Epithelial cell of esophagus (primary cell): ENCODE measurements at places on chromosomes 7 and 10.

DNA sequence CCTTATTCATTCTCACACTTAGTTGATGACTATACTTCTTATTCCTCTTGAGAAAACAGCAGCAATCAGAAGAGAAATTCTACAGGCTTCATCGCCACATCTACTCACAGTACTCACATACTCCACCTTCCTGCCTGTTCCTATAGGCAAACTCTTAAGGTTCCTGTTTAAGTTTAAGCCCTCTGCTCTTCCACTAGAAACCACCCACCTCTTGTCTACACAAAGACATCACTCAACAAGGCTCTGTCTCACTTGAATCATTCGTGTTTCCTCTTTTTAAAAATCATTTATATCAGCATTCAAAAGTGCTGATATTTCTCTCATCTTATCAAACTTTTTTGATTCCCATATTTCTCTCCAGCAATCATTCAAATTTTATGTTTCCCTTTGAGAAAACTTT lies 85.5 kb upstream of the ADO start:
- no peak for DNase-seq

GRCh38 chr7:2205036-2205780 lies 27.5 kb downstream of the MAD1L1 start:
- no peak for DNase-seq

DNA sequence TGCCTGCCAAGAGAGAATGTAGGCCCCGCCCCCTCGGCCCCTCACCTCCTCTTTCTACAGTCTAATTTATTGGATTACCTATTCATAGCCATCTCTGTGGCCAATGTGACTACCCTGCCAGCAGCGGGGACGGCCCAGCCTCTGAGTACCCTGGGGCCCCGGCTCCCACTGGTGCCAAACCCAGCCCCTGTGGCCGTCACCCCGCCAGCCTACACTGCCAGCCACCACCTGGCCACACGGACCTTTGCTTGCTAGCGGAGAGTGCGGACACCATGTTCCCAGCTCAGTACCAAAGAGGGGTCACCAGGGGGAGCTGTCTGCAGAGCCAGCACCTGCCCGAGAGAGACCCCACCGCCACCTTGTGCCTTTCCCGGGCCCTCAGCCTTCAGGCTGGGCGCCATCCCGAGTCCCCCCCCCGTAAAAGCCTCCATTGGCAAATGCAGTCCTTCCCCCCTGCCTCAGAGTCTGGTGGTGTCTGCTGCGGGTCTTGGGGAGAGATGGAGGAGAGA lies 511.1 kb downstream of the ZNF37A start:
- DNase-seq: no peak

GRCh38 chr7:3780525-3780924 lies 479.5 kb downstream of the SDK1 start:
- no peak for DNase-seq

DNA sequence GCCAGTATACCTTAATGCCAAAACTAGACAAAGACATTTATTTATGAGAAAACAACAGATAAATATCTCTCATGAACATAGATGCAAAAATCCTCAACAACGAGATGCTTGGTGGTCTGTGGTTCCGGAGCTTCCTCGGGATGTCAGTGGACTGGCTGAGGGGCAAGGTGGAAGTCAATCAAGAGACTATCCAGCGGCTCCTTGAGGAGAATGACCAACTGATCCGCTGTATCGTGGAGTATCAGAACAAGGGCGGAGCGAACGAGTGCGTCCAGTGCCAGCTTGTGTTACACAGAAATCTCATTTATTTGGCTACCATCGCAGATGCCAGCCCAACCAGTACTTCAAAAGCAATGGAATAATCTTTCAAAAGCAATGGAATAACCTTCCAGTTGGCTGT lies 60.0 kb upstream of the PARD3 start:
- no peak for DNase-seq

DNA sequence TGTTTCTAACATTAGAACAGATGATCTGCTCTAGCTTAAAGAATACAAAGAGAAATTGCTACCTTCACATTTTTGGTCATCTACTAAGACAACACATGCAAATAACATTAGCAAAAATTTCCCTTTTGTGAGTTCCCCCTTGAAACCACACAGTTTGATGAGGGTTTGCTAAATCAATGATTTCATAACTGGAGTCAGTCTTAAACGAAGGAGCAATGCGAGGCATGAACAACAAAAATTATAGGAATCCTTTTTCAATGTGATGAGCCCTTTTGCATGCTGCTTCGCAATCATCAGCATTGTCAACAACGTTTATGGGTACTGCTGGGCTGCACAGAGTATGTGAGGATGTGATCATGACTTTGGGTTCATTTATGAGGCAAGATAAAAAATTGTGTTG lies 286.4 kb downstream of the C7orf25 start:
- DNase-seq: no peak

GRCh38 chr7:112485766-112486165 lies 5.0 kb downstream of the LSMEM1 start:
- DNase-seq: no peak

- peak; percentile 36 for DNase-seq
Measured at GRCh38 chr7:14687777-14688176, 214.8 kb downstream of the DGKB start.

- peak; percentile 87 for DNase-seq
Measured at GRCh38 chr7:155962191-155962967, 150.1 kb upstream of the SHH start.

- no peak for DNase-seq
Measured at GRCh38 chr10:60349426-60349825, 40.2 kb downstream of the ANK3 start.

DNA sequence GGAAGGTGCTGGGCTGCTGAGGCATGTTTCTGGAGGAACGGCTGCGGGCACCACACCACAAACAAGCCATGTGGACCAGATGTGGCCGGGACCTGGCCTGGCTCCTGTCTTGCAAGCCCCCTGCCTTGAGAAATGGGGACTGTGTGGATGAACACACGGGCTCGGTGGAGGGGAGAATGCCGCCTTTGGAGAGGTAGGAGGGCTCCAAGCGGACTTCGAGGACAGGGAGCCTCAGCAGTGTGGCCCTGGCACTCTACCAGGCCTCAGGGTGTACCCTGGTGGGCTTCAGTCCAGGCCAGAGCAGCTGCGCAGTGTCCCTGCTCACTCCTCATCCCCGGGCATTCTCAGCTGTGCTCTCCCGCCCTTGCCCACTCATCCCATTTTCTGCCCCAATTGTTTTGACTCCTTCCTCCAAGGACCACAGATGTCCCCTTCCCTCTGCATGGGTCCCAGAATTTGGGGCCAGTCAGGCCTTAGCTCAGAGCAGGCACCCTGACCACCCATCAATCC lies 31.5 kb downstream of the PWWP2B start:
- no peak for DNase-seq

- DNase-seq: no peak
Measured at GRCh38 chr10:77417806-77418640, 219.6 kb downstream of the KCNMA1 start.

- no peak for DNase-seq
Measured at GRCh38 chr10:60870803-60871202, 73.2 kb downstream of the RHOBTB1 start.

- no peak for DNase-seq
Measured at GRCh38 chr10:62796896-62797295, 7.6 kb upstream of the ADO start.

DNA sequence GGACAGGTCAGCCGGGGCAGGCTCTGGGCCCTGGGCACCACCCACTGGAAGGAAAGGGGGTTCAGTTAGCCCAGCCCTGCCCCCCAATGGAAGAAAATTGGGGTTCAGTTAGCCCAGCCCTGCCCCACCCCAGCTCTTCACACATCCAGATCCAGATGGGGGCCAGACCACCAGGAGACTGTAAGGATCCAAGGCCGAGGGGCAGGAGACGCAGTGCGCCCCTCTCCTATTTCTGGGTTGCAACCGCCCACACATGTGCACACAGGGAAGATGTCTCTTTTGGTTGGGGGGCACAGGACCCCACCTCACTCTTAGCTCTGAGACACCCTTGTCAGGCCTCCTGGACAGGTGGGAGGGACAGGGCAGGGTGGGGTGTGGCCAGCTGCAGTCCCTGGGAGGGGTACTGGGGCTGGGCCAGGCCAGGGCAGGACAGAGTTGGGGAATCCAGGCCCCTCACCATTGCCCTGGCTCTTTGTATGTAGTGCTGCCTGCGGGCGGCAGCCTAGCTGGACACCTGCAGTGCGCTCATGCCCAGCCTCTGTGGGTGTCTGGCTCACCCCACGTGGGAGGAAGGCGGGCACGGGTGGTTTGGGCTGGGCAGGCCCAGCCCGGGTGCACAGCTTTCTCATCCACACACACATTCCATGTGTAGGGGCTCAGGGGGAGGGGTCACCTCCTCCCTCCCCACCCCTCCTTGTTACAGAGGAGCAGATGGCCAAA lies 141.2 kb downstream of the LHPP start:
- no peak for DNase-seq

DNA sequence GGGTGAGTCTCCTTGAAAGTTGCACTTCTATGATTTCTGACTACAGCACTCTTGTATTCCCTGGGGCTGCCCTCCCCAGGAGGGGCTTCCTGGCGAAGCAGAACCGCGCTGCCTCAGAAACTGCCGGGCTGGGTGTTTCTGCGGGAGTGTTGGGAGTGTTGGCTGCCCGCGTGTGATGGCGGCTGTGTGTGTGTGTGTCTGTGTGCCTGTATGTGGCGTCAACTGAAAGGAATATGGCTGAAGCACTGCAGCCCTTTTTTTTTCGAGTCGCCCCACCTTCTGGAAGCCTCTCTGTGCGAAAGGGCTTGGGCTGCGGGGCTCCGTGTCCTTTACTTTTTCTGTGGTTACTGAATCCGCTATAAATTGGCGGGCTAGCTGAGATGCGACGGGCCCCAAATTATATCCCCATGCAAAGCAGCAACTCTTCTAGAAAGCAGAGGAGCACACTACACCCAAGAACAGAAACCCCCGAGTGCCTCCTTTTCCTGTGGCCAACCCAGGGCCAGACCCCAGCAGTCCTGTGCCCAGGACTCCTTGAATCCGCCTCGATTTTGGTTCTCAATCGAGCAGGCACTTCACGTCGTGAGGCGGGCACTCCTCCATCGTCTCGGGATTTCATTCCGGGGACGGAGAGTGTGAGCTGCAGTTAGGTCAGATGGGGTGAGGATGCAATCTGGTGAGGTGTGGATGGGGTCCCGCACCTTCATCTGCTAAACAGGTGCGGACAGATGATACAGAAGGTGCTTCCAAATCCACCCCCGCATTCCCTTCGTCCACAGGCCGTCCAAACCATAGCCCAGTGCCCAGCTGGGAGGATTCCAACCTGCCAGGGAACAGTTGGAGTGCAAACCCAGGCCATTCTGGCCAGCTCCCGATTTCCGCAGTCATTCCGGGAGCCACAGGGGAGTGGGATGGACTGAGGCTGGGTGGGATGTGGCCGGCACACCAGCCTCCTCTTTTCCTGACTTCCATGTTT lies 22.5 kb upstream of the ZNF273 start:
- DNase-seq: no peak

- DNase-seq: no peak
Measured at GRCh38 chr7:51314726-51315125, 1.9 kb downstream of the COBL start.

DNA sequence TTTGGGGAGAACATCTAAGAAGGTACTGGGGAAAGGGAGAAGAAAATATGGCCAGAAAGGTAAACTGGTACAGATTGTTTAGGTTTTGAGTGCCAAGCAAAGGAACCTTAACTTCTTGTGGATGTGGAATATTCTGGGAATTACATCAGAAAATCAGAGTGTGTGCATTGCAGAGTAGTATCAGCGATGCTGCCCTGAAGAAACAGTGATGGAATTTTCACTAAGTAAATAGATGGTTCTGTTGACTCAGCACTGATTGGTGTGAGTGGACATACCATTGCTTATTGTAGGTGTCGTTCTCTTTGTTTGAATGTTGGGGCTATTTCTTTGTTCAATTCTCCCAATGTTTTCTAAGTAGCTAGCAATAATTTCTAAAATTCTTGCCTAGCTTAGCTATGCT lies 24.4 kb upstream of the AKR1B1 start:
- peak; percentile 25 for DNase-seq

DNA sequence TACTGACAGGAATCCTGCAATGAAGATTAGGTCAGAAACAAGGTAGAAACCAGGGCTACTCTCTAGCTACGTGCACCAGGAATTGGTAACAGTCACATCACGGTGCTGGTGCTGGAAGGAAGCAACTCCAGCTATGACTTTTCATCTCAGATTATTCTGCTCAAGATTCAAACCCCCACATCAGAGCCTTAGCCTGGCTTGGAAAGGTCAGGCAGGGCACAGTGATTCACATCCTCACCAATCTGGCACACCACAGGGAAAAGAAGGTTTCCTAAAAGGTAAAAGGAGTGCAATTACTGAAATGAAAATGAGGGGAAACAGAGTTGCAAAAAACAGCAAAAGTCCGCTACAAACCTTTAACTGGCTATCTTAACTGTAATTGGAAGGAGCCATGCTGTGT lies 240.2 kb upstream of the NPSR1 start:
- DNase-seq: no peak

- peak; percentile 9 for DNase-seq
Measured at GRCh38 chr7:89584896-89585295, 569.4 kb upstream of the STEAP1 start.

DNA sequence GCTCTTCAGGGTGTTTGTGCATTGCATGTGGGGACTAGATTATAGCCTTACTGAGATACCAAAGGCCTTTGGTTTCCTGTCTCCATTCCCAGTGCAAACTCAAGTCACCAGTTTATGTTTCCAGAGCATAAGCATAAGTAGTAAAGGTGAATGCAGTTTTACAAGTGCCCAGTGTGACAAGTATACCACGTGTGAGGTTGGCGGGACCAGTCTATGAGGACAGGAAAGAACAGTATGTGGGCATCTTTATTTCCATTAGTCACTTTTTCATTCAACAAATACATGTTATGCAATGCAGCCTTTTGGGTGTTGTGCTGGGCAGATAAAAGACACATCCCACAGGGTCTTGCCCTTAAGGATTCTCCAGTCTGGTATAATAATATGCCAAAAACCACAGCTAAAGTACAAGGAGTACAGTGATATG lies 146.5 kb downstream of the ARID5B start:
- peak; percentile 69 for DNase-seq

GRCh38 chr10:23899166-23899565 lies 309.8 kb upstream of the KIAA1217 start:
- no peak for DNase-seq

DNA sequence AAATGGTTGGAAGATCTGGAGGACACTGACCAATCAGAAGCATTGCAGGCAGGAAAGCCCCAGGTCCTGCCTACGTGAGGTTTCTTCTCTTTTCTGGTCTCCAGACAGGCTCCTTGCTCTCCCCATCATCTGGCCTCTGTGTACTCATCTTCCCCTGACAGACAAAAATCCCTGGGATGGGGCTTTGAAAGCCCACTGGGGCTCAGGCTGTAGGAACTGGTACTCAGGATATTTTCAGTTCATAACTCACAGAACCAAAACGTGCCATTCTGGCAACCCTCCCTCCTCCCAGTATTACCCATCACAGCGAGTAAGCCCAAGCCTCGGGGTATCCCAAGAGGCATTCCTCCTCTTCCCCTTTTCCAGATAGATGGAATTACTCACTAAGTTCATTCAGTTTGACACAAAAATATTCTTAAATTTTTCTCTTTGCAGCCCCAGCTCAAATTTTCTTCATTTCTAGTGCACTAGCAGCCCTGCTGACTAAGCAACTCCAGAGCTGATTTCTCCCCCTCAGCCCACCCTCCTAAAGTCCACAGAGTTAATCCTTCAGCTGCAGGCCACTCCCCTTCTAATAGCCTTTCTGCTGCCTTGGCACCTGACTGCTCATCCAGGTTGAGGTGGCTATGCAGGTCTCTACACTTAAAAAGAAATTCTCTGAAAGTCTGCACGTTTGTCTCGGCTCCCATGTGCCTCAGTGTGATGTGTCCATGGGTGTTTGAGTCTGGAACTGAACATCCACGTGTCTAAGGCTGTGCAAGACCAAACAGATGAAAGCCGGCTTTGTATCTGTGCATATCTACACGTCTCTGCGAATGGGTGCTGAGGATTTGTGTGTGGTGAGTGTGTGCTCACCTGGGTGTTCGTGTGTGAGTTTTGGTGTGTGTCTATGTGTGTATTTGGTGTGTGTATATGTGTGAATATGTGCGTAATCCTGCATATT lies 331.4 kb downstream of the CCSER2 start:
- DNase-seq: no peak
